Activated CD4-positive, alpha-beta T cell treated with anti-CD3 and anti-CD28 coated beads for 36 hours (primary cell): ENCODE measurements at places on chromosomes 7 and 10. TPM values are rescaled to one million over a fixed set of nuclear protein-coding genes. Genes with fewer than 3 reads are reported as not detected.
A peak's percentile ranks its signal among the peaks of the same experiment; 100 is the strongest.

Gene ANKRD16
- 8.3 TPM for total RNA-seq

Gene WDFY4
- 0.09 TPM for total RNA-seq

Gene COL26A1
- total RNA-seq = not detected

Gene STEAP1
- 0.69 TPM for total RNA-seq

GRCh38 chr7:152344253-152344652 lies 91.5 kb downstream of the KMT2C start:
- no peaks in the 10 kb centered on the region for H3K27me3 ChIP-seq
- H3K4me3 ChIP-seq = no peak overlapping the region
- peaks cover 27% of the 10 kb centered on the region for H3K4me1 ChIP-seq
- DNase-seq = no peak
- peaks cover 27% of the 10 kb centered on the region for H3K36me3 ChIP-seq
- H3K27ac ChIP-seq = no peak overlapping the region

DNA sequence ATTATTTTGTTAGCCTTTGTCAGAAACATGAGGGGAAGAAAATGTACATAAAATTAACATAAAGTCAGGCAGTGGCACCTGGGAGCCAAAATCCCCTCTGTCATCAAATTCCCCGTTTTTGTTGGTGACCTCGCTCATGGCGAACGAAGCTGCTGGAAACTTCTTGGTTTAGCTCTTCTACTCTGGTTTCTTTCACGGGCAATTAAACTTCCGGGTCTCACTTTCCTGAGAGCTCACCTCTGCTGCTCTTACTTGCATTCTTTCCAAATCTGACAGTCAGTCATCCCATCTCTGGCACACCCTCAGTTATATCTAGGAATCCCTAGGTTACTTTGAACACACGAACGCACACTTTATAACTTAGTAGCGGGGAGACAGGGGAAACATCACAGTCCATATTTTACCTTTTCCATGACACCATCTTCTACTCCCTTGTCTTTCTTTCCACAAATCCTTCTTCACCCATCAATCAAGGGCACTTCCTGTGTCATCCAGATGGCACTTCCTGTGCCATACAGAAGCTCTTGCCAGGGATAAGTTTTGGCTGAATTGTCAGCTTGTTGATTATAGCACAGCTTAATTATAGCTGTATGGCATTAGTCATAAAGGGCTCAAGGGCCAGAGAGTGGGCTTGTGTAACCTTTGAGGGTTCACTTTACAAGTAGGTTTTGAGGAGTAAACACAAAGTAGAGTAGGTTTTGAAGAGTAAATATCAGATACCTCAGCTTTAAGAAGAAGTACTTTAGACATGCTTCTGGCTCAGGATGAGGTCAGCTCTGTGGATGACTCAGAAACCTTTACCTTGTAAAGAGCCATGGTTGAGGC lies 105.1 kb downstream of the GATA3 start:
- H3K4me1 ChIP-seq = peaks cover 11% of the 10 kb centered on the region
- H3K4me3 ChIP-seq = no peak overlapping the region
- H3K27me3 ChIP-seq = peaks cover 3% of the 10 kb centered on the region
- H3K36me3 ChIP-seq = no peaks in the 10 kb centered on the region
- H3K27ac ChIP-seq = peak overlapping the region; percentile 53

DNA sequence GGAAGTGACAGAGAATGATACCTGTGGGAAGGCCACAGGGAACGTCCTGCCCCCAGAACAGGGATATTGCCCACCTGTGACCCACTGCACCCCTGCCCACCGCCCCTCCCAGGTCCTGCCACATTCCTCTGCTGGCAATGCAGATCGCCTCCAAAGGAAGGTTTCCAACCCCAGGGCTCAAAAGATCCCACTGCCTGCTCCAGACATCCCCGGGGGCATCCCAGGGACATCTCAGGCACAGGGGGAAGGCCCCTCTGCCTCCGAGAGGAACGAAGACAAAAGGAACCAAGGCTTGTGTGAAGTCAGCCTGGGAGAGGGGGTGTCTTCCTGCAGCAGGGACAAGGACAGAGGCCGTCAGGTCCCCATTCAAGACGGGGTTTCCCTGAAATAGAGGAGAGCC lies 28.5 kb downstream of the NUDT1 start:
- H3K27me3 ChIP-seq = no peaks in the 10 kb centered on the region
- DNase-seq = no peak
- H3K4me1 ChIP-seq = no peaks in the 10 kb centered on the region
- no peak overlapping the region for H3K4me3 ChIP-seq
- no peak overlapping the region for H3K27ac ChIP-seq

DNA sequence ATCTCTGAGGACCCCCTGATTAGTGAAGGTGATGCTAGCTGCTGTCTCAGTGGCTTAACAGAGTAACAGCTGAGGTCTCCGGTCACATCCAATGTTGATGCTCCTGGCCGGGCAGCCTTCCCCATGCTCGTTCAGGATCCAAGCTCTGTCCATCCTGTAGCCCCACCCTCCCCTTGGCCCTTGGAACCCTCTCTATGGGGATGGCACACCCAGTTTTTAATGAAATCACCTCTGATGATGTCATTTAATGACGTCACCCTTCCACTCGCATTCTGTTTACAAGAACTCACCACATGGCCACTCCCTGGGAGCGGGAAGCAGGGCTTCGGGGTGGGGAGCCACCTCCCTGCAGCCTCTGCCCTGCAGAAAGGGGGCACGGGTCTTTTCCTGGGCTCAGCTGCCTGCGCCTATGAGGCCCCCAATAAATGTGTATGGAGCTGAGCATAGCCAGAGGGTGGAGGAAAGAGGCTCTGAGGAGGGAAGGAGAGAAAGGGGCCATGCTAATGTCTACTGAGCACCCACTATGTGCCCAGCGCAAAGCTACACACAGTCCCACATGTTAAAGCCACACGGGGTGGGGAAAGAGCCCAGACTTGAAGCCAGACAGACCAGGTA lies 95.5 kb downstream of the OAT start:
- H3K4me1 ChIP-seq = no peaks in the 10 kb centered on the region
- no peak overlapping the region for H3K4me3 ChIP-seq

GRCh38 chr7:147723536-147723935 lies 867.0 kb upstream of the C7orf33 start:
- H3K27ac ChIP-seq = no peak overlapping the region
- no peak for DNase-seq
- no peaks in the 10 kb centered on the region for H3K36me3 ChIP-seq
- no peak overlapping the region for H3K4me3 ChIP-seq
- H3K4me1 ChIP-seq = no peaks in the 10 kb centered on the region

GRCh38 chr10:106450966-106451365 lies 713.5 kb downstream of the SORCS1 start:
- H3K36me3 ChIP-seq = no peaks in the 10 kb centered on the region
- no peaks in the 10 kb centered on the region for H3K4me1 ChIP-seq
- DNase-seq = no peak
- no peak overlapping the region for H3K27ac ChIP-seq

DNA sequence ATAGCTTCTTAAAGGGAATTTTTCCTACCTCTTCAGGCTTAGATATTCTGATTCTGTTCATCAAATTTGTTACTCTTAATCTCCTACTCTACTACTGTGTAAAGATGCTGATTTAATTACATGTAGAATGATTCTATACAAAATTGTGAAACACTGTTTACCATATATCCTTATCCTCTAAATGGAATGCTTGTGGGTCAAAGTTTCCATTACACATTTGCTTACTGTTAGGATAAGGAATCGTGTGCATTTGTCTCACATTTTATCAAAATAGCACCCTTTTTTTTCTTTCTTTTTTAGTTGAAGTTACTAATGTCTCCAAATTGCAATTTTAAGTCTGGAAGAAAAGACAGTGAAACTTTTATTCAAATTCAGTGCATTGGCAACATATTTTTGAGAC lies 65.3 kb downstream of the TFEC start:
- H3K4me3 ChIP-seq = no peak overlapping the region
- DNase-seq = no peak
- H3K4me1 ChIP-seq = no peaks in the 10 kb centered on the region
- no peaks in the 10 kb centered on the region for H3K36me3 ChIP-seq

GRCh38 chr7:69873512-69873911 lies 275.2 kb downstream of the AUTS2 start:
- H3K4me3 ChIP-seq = no peak overlapping the region
- no peak overlapping the region for H3K27ac ChIP-seq
- H3K36me3 ChIP-seq = no peaks in the 10 kb centered on the region

GRCh38 chr10:93760490-93760889 lies 2.8 kb downstream of the LGI1 start:
- H3K27ac ChIP-seq = no peak overlapping the region
- H3K27me3 ChIP-seq = peaks cover 35% of the 10 kb centered on the region
- peaks cover 7% of the 10 kb centered on the region for H3K4me1 ChIP-seq
- no peak for DNase-seq
- H3K36me3 ChIP-seq = no peaks in the 10 kb centered on the region

DNA sequence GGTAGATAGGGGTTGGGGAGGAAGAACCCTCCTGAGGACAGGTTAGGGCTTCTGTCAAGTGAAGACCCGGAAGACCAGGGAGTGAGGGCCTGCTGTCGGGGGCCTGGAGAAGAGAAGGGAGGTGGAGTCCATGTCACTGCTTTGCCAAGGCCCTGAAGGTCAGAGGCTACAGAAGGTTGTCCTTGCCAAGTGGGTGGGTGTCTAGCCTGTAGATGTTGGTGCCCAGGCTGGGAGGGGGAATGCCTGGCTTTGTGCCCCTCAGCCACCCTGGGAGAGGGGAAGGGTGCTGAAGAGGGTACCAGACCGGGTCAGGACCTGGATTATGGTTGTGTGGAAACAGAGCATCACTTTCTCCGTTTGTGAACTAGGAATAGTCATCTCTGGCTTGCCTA lies 67.2 kb upstream of the AQP1 start:
- no peak for DNase-seq
- no peaks in the 10 kb centered on the region for H3K4me1 ChIP-seq
- no peaks in the 10 kb centered on the region for H3K36me3 ChIP-seq
- H3K27me3 ChIP-seq = no peaks in the 10 kb centered on the region

DNA sequence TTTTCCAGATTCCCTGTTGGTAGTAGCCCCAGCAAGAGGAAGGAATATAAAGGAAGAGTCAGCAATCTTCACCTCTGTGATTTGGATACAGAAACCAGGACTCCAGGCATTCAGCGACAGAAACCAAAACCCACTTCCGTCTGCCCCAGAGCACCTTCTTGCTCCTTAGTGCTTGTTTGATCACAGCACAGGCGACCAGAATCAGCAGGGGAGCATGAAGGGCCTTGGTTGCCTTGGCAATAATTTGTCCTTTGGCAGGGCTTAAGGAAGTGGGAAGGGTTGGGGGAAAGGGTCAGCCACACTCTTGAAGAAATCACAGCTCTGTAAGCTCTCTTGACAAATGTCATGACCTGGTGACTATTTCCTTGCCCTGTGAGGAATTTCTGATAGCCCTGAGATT lies 379.6 kb downstream of the OTUD1 start:
- no peaks in the 10 kb centered on the region for H3K27me3 ChIP-seq
- no peaks in the 10 kb centered on the region for H3K4me1 ChIP-seq
- no peak overlapping the region for H3K27ac ChIP-seq

- H3K36me3 ChIP-seq = no peaks in the 10 kb centered on the region
- H3K27ac ChIP-seq = peak overlapping the region; percentile 21
- H3K4me1 ChIP-seq = peaks cover 7% of the 10 kb centered on the region
- H3K27me3 ChIP-seq = peaks cover 37% of the 10 kb centered on the region
- peak; percentile 47 for DNase-seq
These were observed 651 bp downstream of the MYO3A start for GRCh38 chr10:25934621-25935139.

DNA sequence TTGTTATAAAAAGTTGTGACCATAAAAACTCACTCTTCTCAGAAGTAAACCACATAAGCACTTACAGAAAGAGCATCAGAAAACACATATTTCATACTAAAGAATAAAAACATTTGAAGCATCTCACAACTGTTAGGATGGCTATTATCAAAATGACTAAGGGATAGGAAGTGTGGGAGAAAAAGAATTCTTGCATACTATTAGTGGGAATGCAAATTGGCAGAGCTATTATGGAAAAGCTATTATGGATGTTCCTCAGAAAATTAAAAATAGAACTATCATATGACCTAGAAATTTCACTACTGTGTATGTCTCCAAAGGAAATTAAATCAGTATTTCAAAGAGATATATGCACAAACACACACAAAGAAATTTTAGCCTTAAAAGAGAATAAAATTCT lies 25.2 kb upstream of the POT1 start:
- DNase-seq = no peak
- H3K4me1 ChIP-seq = no peaks in the 10 kb centered on the region
- H3K36me3 ChIP-seq = peaks cover 4% of the 10 kb centered on the region

DNA sequence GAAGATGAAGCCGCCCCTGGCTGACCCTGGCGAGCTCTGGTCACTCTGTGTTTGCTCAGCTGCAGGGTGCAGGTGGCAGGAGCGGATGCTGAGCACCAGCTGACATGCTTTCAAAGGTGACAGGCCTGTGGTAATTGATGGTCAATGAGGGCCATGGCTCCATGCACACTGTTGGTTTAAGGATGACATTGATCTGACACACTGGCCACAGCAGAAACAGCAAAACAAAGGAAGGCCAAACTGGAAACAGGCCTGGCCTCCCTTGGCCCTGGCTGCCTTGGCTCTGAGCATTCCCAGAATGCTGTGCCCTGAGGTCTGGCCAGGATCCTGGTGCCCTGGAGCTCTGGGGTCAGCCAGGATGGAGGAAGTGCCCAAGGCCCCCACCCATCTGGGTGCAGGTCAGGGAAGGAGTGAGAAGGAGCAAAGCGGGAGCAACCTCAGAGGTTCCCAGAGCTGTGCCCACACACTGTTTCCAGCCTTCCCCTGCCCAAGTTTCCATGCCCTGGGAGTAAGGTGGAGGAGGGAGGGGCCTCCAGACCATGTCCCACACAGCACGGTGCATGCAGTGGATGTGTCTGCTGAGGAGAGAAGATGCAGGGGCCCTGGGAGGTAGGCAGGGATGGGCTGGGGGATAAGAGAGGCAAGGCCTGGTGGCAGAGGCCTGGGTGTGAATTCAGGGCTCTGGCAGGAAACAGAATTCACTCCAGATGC lies 302.2 kb downstream of the RPS24 start:
- H3K27ac ChIP-seq = no peak overlapping the region
- H3K4me3 ChIP-seq = no peak overlapping the region
- H3K36me3 ChIP-seq = no peaks in the 10 kb centered on the region
- DNase-seq = no peak

DNA sequence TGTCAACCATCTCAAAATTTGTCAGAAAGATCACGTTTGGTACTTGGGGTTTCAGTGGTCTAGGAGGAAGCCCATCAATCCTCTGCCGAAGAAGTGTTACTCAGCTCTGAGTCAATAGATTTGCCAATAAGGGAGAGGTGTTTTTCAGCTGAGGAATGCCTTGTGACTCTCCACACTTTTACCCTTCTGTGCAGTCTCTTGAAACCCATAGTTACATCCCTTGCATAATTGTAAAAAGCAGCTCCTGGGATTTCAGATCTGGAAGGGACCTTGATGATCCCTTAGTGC lies 47.5 kb downstream of the INSYN2A start:
- H3K27me3 ChIP-seq = no peaks in the 10 kb centered on the region
- no peaks in the 10 kb centered on the region for H3K36me3 ChIP-seq
- no peak for DNase-seq
- no peak overlapping the region for H3K4me3 ChIP-seq
- H3K4me1 ChIP-seq = no peaks in the 10 kb centered on the region
- no peak overlapping the region for H3K27ac ChIP-seq

- peaks cover 24% of the 10 kb centered on the region for H3K4me1 ChIP-seq
- DNase-seq = no peak
- H3K27ac ChIP-seq = no peak overlapping the region
- no peak overlapping the region for H3K4me3 ChIP-seq
These were observed 11.9 kb downstream of the RAB11FIP2 start for GRCh38 chr10:118034791-118035261.
